ENCODE measurements at places on chromosomes 4 and X.

DNA sequence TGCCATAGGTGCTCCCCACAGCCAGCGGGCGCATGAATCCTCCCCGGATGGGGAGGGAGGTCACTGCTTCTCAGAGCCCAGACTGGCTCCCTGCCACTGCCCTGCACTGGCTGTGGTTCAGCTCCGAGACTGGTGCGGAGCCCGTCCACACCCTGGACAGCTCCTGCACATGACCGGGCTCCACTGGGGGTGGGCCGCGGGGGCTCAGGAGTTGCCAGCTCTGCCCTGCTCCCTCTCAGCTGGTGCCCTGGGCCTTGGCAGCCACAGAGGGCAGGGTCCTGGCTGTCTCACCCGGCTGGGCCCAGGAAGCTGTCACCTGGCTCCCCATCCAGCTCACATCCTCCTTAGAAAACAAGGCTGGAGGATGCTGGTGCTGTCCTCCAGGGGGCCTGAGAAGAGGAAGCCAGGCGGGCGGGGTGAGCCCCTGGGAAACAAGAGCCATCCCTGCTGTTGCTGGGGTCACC lies 64.9 kb upstream of the ADRA2C start:
- DNase-seq = no peak

DNA sequence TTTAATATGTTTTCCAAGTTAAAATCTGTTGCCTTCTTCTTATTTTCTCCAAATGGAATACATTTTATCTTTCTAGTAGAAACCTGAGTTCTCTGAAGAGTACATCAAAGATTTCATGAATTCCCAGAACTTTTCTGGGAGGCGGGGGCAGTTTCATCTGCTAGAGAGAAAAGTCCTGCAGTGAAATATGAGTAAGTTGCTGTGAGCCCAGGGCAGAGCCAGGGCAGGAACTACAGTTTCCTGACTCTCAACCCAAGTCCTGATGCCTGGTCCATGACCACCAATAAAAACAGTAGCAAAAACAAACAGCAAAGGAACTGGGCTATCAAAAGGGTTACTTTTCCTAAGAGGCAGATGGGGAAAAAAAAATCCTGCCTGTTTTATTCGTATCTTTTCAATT lies 239.4 kb upstream of the CTSO start:
- peak; percentile 50 for DNase-seq

DNA sequence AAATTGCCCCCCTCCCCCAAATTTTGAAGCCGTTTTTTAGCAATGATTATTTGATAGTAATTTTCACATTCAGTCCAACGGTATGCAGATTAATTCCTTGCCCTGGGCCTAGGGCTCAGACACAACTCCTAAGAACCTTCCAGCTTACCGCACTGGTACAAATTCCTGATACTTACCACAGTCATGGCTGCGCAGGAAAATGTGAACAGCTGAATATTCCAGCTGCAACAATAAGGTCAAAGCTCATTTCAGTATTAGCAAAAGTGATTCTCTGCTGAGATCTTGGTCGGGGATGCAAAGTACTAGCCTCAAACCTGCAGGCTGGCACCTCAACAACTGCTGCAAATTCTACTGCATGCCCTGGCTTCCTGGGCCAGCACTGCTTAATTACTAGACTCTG lies 3.0 kb downstream of the ATP11C start:
- no peak for DNase-seq

DNA sequence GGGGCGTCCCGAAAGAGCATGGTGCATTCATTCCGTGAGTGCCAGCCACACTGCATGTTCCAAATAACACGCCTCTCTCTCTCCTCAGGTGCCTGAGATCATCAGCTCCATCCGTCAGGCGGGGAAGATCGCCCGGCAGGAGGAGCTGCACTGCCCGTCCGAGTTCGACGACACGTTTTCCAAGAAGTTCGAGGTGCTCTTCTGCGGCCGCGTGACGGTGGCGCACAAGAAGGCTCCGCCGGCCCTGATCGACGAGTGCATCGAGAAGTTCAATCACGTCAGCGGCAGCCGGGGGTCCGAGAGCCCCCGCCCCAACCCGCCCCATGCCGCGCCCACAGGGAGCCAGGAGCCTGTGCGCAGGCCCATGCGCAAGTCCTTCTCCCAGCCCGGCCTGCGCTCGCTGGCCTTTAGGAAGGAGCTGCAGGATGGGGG lies 54.2 kb downstream of the PTTG2 start:
- DNase-seq = no peak

DNA sequence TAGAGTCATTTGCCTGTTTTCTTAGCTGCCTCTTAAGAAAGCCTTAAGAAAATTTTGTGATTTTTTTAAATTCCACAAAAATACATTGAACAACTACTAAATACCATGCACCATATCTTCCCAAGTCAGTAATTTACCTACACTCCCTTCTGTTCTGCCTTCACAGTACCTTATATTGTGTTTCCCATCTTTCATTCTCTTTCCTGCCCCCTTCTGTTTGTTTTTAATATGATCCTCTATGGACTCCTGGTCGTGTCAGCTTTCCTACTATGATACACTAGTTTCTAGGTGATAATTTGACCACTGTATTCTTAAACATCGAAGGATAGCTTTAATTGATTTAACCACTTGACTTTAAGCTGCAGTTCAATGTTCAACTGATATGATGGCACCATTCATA lies 297.7 kb upstream of the HAND2 start:
- no peak for DNase-seq

GRCh38 chr4:118997601-118998000 lies 108.9 kb downstream of the SYNPO2 start:
- DNase-seq = no peak

DNA sequence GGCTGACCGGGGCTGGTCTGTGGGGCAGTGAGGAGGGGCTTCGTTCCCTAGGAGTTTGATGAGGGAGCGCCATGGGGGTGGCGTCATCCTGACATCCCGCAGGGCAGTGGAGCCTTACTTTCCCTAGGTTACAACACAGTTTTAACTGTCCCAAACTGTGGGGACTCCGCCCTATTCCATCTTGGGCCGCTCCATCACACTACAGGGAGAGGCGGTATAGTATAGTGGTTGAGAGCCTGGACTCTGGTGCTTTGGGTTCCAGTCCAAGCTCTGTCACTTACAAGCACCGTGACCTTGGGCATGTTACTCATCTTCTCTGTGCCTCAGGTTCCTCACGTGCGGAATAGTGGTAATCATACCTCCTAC lies 44.2 kb downstream of the ZNF185 start:
- DNase-seq = no peak
